Stimulated activated CD4-positive, alpha-beta T cell treated with anti-CD3 and anti-CD28 coated beads, Interleukin-4, amount 100 ng/mL, for 1 hour (primary cell): ENCODE measurements at places on chromosomes 3 and 15.

DNA sequence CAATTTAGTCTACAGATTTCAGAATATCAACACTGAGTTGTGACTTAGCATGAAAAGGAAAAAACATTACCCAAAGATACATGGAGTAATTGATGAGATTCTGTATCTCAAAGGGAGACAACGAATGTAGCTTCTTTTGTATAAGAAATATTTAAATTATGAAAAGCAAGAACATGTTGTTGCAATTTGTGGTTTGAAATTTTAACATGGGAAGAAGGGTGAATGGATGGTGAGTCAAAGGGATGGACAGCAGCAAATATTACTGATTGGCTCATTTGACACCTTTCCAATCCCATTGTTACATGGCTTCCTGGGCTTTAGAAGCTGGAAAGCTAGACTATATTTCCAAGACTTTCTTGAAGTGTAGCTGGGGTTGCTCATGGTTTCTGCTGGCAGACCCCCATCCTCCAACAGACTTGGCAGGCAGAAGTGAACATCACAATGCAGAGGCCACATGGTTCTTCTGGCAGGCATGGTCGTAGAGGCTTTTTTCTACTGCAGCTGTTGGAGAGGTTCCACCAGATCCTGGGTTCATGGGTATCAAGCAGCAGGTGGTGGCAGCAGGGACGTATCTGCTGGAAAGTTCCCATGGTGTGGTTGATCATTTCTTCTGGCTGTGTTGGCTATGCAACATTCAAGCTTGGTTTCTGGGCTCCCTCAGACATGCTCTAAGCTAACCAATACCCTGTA, 47.2 kb upstream of the KPNA4 start:
- DNase-seq: no peak

GRCh38 chr3:54773271-54773670, 154.6 kb downstream of the LRTM1 start:
- no peak for DNase-seq

GRCh38 chr15:66752078-66752477, 50.0 kb downstream of the SMAD6 start:
- no peak for DNase-seq

- no peak for DNase-seq
Observed at GRCh38 chr3:130300888-130301287, 44.6 kb upstream of the COL6A5 start.

DNA sequence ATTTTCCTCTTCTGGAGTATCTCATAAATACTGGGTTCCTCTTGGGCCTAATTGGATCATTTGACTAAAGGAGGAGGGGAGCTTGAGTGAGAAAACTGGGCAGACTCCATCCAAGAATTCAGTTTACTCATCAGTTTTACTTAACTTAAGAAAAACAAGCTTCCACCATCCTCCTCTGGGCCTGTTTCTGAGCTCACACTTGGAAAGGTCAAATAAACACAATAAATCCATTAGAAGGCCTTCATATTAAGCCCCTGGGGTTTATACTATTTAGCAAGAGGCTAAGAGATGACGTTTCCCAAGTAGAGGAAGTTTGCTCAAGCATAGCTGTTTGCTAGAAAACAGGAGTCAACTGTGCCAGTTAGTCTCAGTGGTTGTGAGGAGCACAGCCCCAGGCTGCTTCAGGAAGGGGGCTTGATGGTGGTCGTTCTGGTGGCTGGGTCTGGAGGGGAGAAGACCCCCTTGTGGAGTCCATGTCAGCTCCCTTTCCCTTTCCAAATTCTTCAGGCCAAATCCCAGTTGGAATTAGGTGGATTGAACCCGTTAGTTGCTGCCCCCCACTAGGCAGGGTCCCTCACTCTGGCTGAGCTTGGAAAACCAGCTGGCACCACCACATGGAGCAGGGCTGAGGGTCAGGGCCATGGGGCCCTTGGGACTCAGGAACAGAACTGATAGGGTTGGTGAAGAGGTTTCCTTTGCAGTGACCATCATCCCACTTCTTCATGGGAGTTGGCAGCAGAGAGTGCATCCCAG, 64.8 kb downstream of the SPSB4 start:
- DNase-seq: no peak

DNA sequence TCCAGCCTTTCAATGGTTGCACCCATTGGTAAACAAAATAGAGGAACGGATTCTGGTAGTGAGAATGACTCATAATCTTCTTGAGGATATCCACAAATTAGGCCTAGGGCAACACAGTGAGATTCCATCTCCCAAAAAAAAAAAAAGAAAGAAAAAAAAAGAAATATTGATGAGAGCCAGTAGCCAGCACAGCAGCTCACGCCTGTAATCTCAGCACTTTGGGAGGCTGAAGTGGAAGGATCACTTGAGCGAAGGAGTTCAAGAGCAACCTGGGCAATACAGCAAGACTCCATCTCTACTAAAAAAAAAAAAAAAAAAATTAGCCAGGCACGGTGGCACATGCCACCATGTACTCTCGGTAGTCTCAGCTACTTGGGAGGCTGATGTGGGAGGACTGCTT, 51.9 kb downstream of the DENND4A start:
- no peak for DNase-seq

GRCh38 chr15:33742800-33743199, 225.5 kb upstream of the CHRM5 start:
- no peak for DNase-seq

DNA sequence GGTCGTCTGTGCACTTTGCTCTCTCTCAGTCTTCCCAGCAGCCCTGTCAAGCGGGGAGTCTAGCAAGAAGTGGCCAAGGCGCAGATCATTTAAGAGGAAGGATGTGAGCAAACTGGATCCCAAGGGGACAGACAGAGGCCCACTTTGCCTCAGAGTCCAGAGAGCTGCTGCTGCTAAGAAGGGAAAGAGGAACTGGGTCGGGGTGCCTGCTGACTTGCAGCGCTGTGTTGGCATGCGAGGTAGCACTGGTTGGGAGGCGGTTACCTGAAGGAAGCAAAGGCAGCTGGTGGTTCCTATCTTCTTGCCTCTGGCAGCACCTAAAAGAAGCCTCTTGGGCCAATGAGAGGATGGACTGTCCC, 28.1 kb downstream of the SMAD3 start:
- DNase-seq: no peak

DNA sequence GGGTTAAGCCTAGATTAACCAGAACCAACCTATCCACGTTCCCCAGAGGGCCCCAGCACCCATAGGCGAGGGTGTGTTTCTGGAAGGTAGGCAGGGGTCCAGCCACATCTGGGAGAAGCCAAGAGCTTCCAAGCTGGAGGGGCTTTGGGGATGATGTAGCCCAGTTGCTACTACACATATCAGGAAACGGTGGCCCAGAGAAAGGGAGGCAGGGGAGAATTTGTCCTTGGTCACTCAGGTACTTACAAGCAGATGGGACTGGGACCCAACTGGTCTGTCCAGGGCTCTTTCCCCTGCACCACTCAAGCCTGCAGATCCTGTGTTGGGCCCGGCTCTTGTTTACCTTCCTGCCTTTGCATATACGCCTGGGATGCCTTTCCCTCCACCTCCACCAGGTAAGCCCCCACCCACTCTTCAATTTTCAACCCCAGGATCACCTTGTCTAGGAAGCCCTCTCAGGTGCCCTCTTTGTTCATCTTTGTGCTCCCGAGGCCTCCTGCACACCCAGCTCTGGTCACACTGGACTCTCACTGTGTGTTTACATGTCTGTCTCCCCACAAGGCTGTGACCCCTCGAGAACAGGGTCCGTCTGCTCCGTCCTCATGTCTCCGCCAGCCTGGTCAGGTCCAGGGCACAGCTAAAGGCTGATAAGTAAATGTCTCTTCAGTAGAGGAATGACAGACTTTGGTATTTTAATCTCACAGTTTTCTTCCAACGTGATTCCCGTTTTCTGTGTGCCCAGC, 204.4 kb upstream of the LINGO1 start:
- DNase-seq: no peak

- no peak for DNase-seq
Observed at GRCh38 chr15:79090487-79091203, at the start of gene RASGRF1. Gene RASGRF1 (minus strand): TSS chr15:79090780. CDS start chr15:79090498, 282 bp downstream.

DNA sequence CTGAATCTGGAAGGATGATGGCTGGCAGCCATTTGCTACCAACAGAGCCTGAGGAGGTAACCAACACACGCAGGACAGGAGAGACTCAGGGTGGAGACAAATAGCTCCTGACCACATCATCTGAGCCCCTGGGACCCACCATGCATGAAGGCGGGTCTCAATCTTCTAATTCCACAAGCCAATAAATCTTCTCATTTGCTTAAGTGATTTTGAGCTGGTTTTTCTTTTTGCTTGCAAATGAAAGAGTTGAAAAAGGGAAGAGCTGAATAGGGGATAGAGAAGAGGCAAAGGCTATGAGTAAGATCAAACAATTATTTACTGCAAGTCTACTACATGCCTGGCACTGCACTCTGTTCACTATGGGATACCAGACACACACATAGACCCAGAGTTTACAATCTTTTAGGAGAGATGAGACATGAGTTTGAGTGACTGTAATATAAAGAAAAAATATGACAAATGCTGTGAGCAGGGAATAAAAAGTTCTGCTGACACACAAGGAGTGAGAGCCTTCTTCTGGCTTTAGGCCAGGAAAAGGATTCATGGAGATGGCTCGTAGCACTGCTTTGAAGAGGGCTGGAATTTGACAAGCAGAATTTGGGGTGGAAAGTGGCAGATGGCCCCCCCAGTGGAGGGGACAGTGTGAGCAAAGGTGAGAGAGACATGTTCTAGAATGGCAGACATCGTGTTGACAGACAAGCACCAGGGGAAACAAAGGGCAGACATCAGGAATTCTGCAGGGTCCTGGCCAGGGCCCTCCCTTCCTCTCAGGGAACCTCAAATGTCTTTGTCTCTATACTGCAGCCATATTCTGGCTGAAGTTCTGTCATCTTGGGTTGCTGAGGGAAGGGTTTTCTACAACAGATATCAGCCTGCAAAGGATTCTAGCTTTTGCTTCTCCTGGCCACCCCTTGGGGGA, 69.8 kb upstream of the WNT5A start:
- DNase-seq: no peak

DNA sequence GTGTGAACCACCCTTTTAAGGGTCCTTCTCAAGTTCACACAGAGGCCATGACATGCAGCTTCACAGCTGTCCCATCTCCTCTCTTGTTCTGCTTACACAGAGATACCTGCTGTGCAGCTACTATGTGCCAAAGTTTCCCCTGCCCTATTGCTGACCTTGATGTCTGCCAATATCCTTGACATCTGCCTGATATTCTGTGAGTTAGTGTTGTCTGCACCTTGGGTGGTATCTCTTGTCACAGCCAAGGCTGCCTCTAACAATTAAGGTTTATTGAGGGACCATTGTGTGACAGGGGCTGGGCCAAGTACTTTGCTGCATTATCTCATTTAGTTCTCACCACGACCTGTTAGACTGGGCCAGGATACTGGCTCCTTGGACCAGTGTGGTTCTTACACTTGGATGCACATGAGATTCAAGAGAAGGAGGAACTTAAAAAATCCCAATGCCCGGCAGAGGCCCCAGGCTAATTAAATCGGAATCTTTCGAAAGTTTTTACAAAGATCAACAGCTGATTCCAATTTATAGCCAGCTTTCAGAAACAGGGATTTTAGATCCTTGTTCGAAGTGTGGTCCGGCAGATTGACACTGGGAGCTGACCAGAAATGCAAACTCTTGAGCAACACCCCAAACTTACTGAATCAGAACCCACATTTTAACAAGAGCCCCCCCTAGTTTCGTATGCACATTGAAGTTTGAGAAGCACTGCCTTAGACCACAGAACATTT, 178.6 kb downstream of the SATB1 start:
- no peak for DNase-seq

GRCh38 chr15:89898614-89899294, 5.0 kb upstream of the AP3S2 start:
- peak; percentile 28 for DNase-seq
